ENCODE measurements at places on chromosomes 6 and 20.
A peak's percentile ranks its signal among the peaks of the same experiment; 100 is the strongest.

DNA sequence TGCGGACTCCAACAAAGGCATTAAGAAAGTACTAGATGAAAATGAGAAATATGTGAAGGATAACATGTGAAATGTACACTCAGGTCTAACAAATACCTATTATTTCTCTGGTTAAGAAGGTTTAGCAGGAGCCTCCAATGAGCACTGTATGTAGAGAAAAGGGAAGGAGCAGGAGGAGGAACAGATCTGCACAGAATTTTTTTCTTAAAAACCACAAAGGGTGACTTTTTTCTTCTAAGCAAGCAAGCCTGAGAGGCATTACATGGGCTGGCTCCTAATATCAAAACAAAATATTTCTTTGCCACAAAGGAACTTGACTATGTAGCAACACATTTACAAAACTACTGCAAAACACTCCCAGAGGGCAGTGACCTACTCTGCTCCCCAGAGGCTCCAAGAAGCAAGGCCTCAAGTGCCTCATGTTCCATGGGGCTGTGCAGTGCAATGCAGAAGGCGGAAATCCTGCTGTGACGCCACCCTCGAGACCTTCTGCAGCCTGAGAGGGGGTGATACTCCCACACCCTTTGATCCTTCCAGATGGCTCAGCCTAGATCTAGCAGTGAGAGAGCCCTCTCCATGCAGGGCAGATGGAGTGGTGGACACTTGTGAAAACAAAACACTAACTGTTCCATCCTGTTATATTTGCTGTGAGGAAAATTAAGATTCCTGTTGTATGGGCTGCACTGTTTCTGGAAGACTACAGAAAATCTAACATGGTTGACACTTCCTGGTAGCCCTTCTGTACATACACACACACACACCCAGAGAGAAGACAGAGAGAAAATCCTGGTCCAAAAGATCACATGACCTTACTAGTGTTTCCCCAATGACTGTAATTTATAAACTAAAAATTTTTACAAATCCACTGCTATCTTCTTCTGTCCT is 36.0 kb upstream of the SMIM29 start:
- DNase-seq = no peak

DNA sequence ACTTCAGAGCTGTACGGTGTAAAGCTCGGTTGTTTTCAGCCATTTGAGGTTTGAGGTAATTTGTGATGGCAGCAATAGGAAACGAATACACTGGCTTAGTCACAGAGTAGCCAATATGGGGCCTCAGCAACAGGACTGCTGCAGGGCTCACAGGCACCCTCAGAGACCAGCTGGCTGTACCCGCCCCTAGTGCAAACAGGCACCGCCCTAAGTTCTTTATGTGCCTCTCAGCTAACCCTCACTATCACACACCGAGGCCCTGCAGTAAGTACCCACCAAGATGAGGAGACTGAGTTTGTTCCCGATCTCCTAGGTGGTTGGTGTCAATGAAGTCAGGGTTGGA is 11.2 kb upstream of the SERPINB9 start:
- no peak for DNase-seq

DNA sequence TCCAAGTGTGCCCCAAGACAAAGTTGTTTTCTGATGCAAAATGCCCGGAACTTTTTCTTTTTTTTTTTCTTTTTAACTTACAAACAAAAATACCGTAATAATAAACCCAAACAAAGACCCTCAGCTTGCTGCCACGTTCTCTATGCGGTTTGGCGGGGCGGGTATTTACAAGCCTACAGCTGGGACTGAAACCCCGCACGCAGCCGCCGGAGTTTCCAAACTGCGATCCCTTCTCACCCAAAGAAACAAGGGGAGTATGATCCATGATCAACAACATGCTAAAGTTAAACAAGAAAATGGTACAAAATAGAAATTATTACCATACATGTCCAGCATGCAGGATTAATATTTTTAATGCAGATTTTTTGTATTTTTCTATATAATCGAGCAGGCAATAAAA is 2.1 kb downstream of the MAFB start:
- DNase-seq = no peak

DNA sequence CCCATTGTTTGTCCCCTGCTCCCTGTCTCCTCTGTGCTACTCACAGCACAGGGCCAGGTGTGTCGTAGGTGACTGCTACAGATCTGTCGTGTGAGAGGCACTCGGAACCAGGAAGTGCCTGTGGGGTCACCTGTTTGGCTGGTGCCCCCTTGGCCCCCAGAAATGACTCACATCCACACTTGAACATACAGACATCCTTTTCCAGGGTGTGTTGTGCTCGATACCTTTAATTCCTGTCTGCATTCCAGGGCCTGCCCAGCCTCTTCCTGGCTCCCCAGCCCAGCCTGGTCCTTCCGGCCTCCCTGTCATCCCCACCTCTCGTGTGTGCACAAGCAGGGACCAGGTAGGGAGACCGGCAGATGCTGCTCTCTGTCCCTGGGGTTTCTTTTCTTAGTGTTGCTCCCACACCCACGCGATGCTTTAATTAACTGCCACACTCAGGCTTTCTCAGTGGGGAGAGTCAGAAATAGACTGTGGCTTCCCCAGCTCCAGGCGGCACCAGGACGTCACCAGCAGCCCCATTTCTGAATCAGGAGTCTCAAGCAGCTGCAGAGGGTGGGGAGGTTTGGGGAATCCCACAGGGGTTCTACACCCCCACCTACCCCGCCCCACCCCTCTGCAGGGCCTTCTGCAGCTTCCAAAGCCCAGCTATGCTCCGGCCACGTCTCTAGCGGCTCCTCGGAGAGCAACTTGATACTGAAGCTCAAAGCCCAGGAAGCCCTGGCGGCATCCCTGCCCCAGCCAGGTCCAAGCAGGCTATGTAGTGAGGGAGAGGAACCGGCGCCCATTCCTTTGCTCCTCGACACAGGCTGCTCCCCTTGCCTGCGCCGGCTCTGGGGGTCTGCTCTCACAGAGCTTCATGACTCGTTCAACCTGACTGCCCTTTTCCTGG is 102.2 kb downstream of the SYCP2 start:
- DNase-seq = peak; percentile 23

- DNase-seq = no peak
These were observed 323.2 kb upstream of the MAN1A1 start for GRCh38 chr6:119672725-119673124.

GRCh38 chr6:90892271-90892670 is 305.4 kb upstream of the MAP3K7 start:
- DNase-seq = no peak

- DNase-seq = no peak
These were observed 118.3 kb upstream of the GRIK2 start for GRCh38 chr6:101275251-101275650.

GRCh38 chr6:11174242-11174611 is 58.2 kb downstream of the NEDD9 start:
- no peak for DNase-seq

- DNase-seq = no peak
These were observed 64.9 kb downstream of the RNF182 start for GRCh38 chr6:13989496-13990144.

- no peak for DNase-seq
These were observed 21.3 kb downstream of the PRR18 start for GRCh38 chr6:166286839-166287271.

DNA sequence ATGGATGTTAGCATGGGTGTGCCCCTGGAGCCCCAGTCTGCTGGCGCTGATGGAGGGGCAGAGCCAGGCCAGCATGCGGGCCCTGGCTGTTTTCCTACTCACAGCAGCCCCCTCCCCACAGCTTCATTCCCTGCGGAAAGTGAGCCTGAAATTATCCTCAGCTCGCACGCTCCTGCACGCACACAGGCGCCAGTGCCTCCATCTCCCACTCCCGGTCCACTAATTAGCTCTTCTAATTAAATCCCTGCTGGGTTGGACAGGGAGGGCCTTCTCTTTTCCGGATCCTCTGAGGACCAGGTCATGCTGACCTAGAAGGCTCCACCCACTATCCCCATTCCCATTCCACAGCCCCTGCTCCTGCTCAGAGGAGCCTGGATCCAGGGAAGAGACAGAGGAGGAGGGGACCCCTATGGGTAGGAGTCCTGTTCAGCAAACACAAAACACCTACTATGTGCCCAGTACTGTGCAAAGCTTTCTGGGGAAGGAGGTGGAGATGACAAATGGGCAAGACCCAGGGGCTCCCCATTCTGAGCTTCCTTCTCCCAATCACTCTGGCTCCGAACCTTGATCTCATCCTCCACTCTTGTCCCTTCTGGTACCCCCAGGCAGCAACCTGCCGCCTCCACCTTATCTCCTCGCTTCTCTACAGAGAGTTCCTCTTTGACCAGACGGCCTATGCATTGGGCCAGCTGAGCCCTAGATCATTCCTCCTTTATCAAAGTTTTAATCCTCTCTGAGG is 70.2 kb upstream of the CCDC167 start:
- no peak for DNase-seq

DNA sequence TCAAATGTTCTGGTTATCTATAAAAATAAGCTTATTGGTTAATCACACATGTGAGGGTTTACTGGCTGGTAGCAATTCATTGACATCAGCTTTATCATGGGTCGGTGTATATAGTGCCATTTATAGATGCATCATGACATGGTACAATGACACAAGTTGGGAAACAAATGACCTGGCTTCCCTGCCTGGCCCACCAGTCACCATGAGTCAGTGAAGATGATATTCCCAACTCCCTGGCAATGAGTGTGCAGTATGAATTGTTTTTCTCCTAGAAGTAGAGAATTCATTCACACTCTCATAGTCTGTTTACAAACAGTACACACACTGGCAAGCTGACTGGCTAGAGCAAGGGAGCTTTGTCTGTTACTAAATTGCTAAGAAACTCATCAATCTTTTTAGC is 37.2 kb upstream of the CALHM6 start:
- DNase-seq = no peak

- peak; percentile 83 for DNase-seq
These were observed 4.9 kb upstream of the BIRC7 start for GRCh38 chr20:63230800-63231268.

DNA sequence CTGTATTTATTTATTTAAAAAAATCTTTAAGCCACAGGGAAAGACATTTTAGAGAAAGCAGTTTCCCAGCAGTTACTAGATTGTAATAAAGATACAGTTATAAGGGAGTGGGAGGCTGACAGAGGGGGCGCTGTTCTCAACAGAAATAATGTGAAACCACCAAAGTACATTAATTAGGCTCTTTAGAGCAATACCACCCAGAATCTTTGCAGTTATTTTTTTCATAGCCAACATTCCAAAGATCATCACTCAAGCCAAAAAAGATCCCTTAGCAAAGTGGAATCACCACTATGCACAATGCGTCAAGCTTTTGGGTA is 331.3 kb upstream of the DEFB112 start:
- peak; percentile 16 for DNase-seq

DNA sequence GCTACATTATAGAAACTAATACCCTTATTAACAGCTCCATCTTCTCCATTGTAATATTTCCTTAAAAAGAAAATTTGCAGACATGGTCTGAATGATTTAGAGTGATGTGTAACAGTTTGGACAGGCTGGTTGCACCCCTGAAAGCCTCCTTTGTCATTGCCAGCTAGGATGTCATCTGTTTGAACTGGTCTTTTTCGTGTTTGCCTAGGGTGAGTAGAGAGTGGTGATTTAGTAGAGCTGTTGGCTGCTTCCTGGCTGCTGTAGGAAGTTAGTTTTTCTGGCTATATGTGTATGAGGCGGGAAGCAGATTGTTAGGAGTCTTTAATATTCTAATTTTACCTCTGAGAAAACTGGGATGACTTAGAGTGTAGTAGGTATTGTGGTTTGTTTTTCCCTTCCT is 101.1 kb downstream of the ZFAND3 start:
- DNase-seq = no peak

- DNase-seq = peak; percentile 74
These were observed 113.9 kb downstream of the NFATC2 start for GRCh38 chr20:51428401-51429143.

GRCh38 chr6:116969211-116969863 is 92.3 kb downstream of the RFX6 start:
- DNase-seq = peak; percentile 21

- DNase-seq = peak; percentile 30
These were observed 2.1 kb downstream of the DEF6 start for GRCh38 chr6:35299674-35300073.

DNA sequence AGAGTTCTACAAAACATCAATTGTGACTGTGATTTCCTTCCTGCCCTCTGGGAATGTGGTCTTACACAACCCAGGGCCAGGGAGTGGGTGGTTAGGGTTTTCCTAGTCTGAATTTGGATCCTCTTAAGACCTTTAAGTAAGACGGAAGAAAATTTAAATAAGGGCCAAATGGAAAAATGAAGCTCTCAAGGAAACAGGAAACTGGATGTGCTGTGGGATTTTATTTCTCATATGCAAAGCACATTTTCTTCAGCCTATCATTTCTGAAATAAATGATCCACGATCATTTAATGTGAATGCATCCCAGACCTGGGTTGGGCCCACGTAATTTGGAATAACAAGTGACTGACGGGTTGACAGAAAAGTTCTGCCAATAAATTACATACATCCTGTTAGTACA is 243.6 kb downstream of the CLIC5 start:
- no peak for DNase-seq

GRCh38 chr6:156438350-156438923 is 338.7 kb upstream of the ARID1B start:
- no peak for DNase-seq

DNA sequence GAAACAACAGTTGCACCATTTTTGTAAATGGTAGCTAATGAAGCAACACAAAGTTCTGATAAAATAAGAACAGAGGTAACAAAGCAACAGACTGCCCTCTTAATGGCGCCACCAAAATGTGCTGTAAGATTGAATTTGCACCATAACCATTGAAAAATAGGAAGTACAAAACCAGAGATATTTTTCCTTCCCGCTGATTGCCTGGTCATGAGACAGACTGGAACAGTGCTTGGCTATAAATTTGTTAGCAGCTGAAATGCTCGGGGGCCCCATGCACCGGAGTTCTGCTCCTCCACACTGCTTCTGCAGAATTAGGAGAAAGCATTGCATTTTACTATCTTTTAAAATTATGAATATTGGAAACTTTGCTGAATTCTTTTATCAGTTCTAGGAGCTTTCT is 164.4 kb upstream of the QKI start:
- no peak for DNase-seq

GRCh38 chr20:41499961-41500725 is 118.0 kb downstream of the CHD6 start:
- no peak for DNase-seq

DNA sequence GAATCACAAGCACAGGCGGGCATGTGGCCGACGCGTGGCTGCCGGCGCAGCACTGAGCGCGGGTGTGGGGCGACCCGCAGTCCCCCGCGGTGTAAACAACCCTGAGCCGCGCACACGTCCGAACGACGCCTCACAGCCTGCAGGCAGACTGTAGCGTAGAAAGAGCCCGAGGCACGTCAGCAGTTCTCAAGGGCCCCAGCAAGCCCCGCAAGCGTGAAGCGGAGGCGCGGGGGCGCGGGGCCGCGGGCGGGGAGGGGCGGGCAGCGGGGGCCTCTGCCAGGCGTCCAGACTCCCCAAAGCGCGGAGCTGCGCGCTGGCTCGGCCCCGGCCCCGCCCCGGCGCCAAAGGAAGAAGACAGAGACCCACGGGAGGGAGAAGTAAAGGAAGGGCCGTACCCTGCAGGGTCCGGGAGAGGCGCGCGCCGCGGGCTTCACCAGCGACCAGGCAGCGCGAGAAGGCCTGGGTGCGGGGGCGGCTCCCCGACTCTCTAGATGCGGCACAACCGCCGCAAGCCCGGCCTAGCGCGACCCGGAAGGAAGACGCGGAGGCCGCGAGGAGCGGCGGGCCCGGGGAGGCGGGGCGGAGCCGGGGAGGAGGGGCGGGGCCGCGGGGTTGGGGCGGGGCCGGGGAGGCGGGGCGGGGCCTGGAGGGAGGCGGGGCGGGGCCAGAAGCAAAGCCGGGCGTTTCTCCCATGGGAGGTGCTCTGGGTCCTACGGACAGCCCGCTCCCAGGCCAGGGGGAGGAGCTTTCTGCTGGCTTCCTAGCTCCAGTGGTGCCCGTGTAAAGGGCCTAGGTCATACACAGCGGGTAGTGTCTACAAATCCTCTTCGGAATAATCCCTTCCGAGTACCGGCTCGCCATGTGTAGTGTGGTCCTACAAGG is at the start of gene FBXL4:
Gene FBXL4, minus strand, starts transcription at position 536 of the 882 bp plus-strand sequence. CDS start 20,958 bp downstream, outside the sequence.
- peak; percentile 88 for DNase-seq
